ENCODE measurements at places on chromosomes 5 and 9.

DNA sequence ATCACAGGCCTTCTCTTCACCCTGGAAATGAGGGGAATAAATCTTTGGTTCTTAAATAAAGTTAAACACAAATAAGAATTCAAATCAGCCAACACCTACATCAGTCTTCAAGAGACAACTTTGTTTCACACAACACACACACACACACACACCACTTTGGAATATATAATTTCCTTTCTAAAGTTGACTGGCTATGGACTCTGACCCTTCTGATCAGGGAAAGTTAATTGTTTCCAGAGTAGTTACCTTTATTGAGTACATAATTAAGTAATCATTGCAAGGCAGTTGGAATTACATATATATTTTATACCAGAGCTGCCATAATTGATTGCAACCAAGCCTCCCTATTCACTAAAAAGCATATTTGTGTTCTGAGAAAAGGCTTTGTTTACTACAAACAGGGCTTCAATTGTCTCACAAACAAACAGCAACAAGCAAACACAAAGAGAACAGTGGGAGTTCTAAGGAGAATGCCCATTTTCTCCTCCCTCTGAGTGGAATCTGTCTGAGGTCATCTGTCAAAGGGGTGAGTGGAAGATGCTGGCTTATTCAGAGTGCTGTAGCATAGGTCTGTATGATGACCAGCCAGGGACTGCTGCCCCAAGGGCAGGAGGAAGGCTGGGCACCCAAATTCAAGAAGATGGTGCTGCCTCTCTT is 136.6 kb downstream of the SEMA6A start:
- DNase-seq = no peak

GRCh38 chr9:79670269-79670961 is 98.7 kb downstream of the TLE4 start:
- no peak for DNase-seq

GRCh38 chr9:16335788-16336580 is 534.5 kb downstream of the BNC2 start:
- peak; percentile 69 for DNase-seq

GRCh38 chr5:157918811-157919742 is 60.1 kb upstream of the CLINT1 start:
- peak; percentile 2 for DNase-seq

- no peak for DNase-seq
Observed at GRCh38 chr9:118362596-118362995, 658.4 kb downstream of the TLR4 start.

GRCh38 chr9:96655198-96655851 is at the start of gene PRXL2C:
PRXL2C (minus strand) TSS chr9:96655317; CDS start chr9:96655281, 36 bp downstream.
- no peak for DNase-seq

GRCh38 chr5:144333336-144333920 is 162.8 kb downstream of the KCTD16 start:
- DNase-seq = no peak

- no peak for DNase-seq
Observed at GRCh38 chr9:2285416-2286332, 270.5 kb downstream of the SMARCA2 start.

GRCh38 chr5:36089989-36090388 is 23.3 kb upstream of the UGT3A2 start:
- DNase-seq = peak; percentile 36

- no peak for DNase-seq
Observed at GRCh38 chr5:10465726-10466125, 24.0 kb downstream of the ROPN1L start.

DNA sequence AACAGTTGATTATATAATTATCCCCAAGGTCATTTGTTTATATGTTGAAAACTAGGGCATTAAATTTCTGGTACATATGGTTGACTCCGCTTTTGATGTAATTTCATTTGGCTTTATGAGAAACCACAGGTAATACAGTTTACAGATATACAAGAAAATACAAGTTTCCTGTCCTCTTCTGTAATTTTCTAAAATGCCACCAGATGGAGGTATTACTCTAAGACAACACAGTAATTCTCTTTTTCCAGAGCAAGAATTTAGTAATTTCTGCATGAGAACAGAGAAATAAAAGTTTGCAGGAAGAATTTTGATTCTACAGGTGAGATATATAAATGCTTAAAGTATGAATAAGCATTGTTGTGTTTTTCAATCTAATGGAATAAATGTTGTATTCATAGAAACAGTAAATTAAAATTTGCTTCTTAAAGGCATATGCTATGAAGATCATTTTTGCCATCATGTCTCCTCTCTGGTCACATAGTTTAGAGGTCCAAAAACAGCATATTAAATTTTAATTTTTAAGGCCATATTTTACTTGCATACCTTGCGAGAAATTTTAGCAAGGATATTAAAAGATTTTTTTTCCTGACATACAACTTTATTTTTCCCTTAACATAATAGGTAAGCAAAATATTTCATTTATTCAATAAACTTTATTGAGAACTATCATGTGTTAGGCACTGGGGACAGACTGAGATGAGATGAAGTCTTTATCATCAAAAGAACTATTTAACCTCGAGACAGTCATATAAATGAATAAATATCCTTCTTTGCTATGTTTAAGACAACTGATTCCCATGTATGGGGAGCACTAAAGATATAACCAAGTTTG is 22.7 kb downstream of the CHD1 start:
- no peak for DNase-seq

- no peak for DNase-seq
Observed at GRCh38 chr5:158724521-158725188, 375.1 kb downstream of the EBF1 start.

All from HFF-Myc (cell line).